ENCODE measurements at places on chromosomes 5 and 9.

- H3K27ac ChIP-seq = no peak overlapping the region
- H3K36me3 ChIP-seq = no peaks in the 10 kb centered on the region
- H3K4me1 ChIP-seq = peaks cover 3% of the 10 kb centered on the region
- no peak for DNase-seq
- H3K4me3 ChIP-seq = no peak overlapping the region
These were observed 38.1 kb upstream of the IL17B start for GRCh38 chr5:149416987-149417710.

DNA sequence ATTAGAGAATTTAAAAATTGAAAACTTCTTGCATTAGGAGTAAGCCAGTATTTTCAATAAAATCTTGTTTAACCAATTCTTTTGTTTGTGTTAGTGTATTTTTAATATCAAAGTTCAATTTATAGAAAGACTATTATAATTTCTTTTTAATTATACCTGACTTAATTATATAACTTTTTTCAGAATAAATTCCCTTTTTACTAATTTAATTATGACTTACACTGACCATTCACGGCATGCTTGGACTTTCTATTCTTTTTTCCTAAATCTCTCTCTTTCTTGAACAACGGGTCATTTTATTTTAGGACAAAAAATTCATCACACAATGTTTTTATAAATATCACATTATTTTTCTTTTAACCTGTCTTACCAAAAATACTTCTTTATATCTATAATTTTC, 555.3 kb upstream of the PTGER4 start:
- peaks cover 10% of the 10 kb centered on the region for H3K36me3 ChIP-seq
- H3K27me3 ChIP-seq = peaks cover 4% of the 10 kb centered on the region
- no peak for DNase-seq
- no peak overlapping the region for H3K4me3 ChIP-seq
- H3K27ac ChIP-seq = no peak overlapping the region

- DNase-seq = no peak
- peaks cover 4% of the 10 kb centered on the region for H3K27me3 ChIP-seq
- no peak overlapping the region for H3K27ac ChIP-seq
- H3K4me3 ChIP-seq = no peak overlapping the region
- no peaks in the 10 kb centered on the region for H3K4me1 ChIP-seq
These were observed 168.6 kb downstream of the SLC12A2 start for GRCh38 chr5:128252196-128252595.

DNA sequence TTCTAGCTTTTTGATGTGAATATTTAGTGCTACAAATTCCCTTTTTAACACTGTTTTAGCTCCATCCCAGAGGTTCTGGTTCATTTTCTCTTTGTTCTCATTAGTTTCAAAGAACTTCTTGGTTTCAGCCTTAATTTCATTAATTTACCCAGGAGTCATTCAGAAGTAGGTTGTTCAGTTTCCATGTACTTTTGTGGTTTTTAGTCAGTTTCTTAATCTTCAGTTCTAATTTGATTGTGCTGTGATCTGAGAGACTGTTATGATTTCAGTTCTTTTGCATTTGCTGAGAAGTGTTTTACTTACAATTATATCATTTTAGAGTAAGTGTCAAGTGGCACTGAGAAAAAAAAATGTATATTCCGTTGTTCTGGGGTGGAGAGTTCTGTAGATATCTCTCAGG, 240.1 kb upstream of the RASA1 start:
- no peaks in the 10 kb centered on the region for H3K36me3 ChIP-seq
- no peak overlapping the region for H3K27ac ChIP-seq
- H3K27me3 ChIP-seq = no peaks in the 10 kb centered on the region
- no peak for DNase-seq
- peaks cover 18% of the 10 kb centered on the region for H3K4me1 ChIP-seq

GRCh38 chr9:101795147-101795546, 56.7 kb upstream of the GRIN3A start:
- H3K36me3 ChIP-seq = no peaks in the 10 kb centered on the region
- H3K4me3 ChIP-seq = no peak overlapping the region
- H3K4me1 ChIP-seq = no peaks in the 10 kb centered on the region
- H3K27me3 ChIP-seq = no peaks in the 10 kb centered on the region

GRCh38 chr9:109989296-109989695, 209.3 kb downstream of the PALM2AKAP2 start:
- peaks cover 4% of the 10 kb centered on the region for H3K36me3 ChIP-seq
- no peaks in the 10 kb centered on the region for H3K27me3 ChIP-seq
- no peak for DNase-seq
- no peak overlapping the region for H3K4me3 ChIP-seq

DNA sequence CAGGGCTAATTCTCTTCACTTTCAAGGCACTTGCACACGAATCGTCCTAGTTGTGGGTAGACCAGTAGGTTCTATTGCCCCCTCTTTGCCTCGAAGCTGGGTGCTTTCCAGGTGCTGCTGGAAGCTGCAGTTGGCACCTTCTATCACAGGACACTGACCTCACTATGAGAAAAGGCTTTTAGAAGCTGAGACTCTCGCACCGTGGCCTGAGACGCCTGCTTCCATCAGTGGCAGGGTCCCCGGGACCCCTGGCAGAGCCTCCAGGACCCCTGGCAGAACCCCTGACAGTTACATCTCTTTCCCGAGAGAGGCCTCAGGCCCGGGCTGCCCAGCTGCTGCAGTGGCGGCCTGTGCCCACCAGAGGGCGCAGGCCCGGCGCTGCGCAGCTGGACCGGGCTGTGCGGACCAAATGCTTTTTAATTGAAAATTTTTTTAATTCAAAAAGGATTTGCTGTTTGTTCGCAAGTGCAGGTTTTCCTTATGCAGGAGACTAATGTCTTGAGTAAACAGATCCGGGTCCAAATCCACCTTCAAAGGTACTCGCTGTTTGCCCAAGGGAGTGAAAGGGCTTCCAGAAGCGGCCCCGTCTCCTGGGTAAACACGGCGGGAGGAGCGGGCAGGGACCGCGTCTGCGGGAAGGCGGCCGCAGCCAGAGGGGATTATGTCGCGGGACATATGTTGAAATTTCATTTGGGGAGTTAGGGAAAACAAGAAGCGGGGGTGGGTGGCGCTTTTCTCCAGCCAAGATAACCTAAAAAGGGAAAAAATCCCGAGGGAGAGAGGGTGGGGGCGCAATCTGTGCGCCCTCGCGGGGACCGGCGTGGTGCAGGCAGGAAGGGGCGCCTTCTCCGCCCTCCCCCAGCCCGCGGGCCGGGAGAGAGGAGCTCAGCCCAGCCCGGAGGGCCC, 114.5 kb upstream of the LMX1B start:
- peaks cover 11% of the 10 kb centered on the region for H3K27me3 ChIP-seq
- H3K4me1 ChIP-seq = peaks cover 3% of the 10 kb centered on the region
- no peaks in the 10 kb centered on the region for H3K36me3 ChIP-seq
- no peak overlapping the region for H3K27ac ChIP-seq

DNA sequence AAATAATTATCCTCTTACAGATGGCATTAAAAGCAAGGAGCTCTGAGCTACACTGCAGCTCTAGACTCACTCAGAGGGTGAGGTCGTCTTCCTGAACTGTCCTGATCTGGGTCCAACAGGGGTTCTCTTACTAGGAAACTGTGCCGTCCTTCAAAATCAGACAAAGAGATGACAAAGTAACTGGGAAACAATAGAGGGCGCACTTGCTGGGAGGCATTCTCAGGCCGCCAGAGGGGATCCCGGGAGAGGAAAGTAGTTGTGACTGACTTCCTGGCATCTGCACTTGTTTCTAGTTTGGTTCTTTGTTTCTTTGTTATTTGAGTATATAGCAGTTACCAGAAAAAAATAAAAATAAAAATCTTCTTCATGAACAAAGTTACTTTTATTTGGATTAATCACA, 142.9 kb upstream of the MSX2 start:
- peaks cover 2% of the 10 kb centered on the region for H3K27me3 ChIP-seq
- no peak for DNase-seq
- no peaks in the 10 kb centered on the region for H3K4me1 ChIP-seq
- H3K27ac ChIP-seq = no peak overlapping the region
- H3K36me3 ChIP-seq = peaks cover 2% of the 10 kb centered on the region

- DNase-seq = no peak
- no peaks in the 10 kb centered on the region for H3K4me1 ChIP-seq
- no peak overlapping the region for H3K4me3 ChIP-seq
- no peaks in the 10 kb centered on the region for H3K36me3 ChIP-seq
- no peak overlapping the region for H3K27ac ChIP-seq
These were observed 177.3 kb upstream of the C9orf72 start for GRCh38 chr9:27750566-27750965.

GRCh38 chr5:137215261-137215660, 283.9 kb downstream of the SPOCK1 start:
- no peak for DNase-seq
- H3K4me1 ChIP-seq = no peaks in the 10 kb centered on the region
- peaks cover 2% of the 10 kb centered on the region for H3K27me3 ChIP-seq
- H3K36me3 ChIP-seq = no peaks in the 10 kb centered on the region
- no peak overlapping the region for H3K27ac ChIP-seq

Data from activated naive CD8-positive, alpha-beta T cell treated with anti-CD3 and anti-CD28 coated beads, Interleukin-2, amount 50 U/mL, for 24 hours (primary cell).